ENCODE measurements at places on chromosomes 6 and 20.

- no peak for DNase-seq
Observed at GRCh38 chr6:149079911-149080491, 237.5 kb upstream of the TAB2 start.

GRCh38 chr6:73393278-73393677, 1.4 kb upstream of the DDX43 start:
- no peak for DNase-seq

DNA sequence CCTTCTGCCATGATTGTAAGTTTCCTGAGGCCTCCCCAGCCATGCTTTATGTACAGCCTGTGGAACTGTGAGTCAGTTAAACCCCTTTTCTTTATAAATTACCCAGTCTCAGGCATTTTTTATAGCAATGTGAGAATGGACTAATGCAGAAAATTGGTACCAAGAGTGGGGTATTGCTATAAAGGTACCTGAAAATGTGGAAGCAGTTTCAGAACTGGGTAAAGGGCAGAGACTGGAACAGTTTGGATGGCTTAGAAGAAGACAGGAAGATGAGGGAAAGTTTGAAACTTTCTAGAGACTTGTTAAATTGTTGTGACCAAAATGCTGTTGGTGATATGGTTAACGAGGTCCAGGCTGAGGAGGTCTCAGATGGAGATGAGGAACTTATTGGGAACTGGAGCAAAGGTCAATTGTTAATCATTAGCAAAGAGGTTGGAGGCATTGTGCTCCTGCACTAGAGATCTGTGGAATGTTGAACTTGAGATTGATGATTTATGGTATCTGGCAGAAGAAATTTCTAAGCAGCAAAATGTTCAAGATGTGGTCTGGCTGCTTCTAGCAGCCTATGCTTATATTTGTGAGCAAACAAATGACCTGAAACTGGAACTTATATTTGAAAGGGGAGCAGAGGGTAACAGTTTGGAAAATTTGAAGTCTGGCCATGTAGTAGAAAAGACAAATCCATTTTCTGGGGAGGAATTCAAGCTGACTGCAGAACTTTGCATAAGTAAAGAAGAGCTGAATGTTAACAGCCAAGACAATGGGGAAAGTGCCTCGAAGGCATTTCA, 79.0 kb upstream of the GMDS start:
- DNase-seq = no peak

DNA sequence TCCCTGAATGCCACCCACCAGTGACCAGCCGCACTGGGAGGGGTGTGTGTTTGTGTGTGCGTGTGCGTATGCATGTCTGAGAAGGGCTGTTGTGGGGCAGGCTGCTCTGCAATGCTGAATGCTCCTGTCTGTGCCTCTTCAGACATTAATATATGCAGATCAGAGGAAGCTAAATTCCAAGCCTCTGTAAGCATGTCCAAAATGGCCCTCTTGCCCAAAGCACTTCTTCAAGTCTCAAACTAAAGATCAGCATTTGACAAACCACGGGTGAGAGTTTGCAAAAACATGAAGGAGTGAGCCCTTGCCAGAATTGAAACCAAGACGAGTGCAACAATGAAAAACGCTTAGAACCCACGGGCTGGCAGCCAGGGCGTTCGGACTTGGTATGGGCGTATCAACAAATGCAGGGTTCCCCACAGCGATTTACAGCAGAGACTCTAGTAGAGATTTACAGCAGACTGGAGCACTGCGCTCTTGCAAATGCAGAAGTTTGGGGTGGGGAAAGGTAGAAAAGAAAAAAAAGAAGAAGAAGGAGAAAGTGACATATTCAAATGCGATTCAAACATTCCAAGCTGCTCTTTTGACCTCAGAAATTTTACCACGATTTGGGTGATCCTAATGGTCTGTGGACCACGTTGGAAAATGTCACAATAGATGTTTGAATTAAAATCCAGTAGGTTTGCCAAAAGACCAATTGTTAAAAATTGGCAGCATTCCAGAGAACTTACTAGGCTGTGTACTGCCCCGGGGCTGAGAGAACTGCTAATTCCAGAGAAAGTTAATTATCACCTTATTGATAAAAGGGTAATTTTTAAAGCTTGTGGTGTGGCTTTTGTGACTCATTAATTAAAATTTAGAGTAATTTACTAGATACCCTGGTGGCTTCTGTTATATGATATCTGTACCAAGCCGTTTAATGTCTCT, 3.5 kb downstream of the SCML4 start:
- DNase-seq = no peak

DNA sequence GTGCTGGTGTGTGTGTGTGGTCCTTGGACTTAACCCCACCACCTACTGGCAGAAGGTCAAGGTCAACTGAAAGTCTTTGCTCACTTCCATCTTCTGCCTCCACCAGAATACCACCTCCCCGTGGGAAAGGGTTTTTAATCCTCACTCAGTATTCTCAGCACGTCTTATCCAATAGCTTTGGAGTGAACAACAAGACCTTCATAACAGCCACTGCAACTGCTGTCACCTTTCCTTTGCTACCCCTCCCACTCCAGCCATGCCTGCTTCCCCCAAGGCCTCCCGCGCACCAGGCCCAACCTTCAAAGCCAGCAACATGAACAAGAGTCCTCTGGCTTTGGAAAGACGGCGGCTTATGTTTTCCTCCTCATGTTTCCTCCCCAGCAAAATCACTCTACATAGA, 787 bp upstream of the BTN2A2 start:
- no peak for DNase-seq

DNA sequence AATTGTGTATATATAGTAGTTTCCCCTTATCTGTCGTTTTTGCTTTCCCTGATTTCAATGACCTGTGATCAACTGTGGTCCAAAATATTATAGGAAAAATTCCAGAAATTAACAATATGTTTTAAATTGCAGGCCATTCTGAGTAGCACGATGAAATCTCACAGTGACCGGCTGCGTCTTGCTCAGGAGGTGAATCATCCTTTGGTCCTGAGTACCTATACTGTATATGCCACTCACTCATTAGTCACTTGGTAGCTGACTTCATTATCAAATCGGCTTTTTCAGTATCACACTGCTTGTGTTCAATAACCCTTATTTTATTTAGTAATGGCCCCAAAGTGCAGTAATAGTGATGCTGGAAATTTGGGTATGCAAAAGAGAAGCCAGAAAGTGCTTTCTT, 728.3 kb upstream of the EYS start:
- no peak for DNase-seq

DNA sequence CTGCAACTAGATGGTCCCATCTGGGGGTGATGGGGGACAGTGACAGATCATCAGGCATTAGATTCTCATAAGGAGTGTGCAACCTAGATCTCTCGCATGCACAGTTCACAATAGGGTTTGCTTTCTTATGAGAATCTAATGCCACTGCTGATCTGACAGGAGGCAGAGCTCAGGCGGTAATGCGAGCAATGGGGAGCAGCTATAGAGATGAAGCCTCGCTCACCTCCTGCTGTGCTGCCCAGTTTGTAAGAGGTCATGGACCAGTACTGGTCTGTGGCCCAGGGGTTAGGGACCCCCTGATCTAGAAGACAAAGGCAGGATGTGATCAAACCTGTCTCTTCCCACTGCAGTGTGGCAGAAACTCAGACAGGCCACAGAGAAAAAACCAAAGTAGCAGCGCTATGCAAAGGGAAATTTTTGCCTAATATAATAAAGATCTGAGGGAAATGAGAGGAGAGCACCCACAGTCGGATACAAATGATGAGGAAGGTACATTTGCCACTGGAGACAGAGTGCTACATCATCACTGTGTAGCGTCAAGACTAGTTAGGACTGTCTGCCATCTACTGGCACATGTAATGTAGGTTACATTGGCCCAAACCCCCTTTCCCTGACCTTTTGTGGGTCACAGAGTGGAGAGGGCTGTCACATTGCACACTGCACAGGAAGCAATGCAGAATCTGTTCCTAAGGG, 4.1 kb upstream of the LY86 start:
- DNase-seq = no peak

DNA sequence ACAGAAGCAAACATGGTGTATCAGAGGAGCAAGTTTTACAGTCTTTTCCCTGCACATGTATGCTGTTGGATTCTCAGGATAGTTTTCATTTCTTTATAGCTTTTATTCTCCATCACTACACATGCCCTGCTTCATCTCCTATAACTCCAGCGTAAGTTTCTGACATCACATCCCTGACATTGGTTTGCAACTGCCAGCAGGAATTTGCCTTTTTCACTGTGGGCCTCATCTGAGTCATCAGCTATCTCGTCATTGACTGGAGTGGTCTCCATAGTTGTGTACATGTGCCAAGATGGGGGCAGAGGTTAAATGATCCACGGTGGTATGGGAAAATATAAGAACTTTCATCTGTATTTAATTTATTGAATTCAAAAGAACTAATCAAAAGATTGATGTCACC, 96.7 kb downstream of the SLX4IP start:
- no peak for DNase-seq

GRCh38 chr6:139979021-139979725, 604.7 kb upstream of the CITED2 start:
- DNase-seq = no peak

DNA sequence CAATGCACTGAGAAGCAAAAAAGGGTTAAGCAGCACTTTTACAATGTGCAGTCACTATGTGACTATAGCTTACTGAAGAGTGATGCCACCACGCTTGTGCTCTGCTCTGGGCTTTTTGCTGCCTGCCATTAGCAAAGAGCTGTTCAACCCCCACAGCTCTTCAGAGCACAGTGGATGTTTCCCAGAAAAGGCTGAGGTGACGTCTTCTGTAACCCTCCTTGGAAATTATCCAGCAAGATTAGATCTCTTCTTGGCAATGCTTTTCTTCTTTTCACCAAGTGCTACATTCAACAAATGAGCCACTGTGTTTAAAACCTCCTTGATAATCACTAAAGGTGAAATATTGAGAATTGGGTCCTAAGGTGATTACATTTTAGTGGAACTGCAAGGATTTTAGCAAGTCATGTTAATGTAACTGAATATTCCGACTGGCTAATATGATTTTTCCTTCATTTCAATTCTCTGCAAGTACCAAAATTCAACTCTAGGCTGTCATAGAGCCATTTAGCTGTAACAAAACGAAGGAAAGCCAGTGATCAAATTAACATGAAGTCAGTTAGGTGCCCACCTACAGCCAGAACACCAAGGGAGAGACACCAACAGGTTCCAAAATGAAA, 34.9 kb downstream of the ELOVL5 start:
- no peak for DNase-seq

GRCh38 chr20:33423141-33423834, 20.3 kb downstream of the SNTA1 start:
- peak; percentile 73 for DNase-seq

DNA sequence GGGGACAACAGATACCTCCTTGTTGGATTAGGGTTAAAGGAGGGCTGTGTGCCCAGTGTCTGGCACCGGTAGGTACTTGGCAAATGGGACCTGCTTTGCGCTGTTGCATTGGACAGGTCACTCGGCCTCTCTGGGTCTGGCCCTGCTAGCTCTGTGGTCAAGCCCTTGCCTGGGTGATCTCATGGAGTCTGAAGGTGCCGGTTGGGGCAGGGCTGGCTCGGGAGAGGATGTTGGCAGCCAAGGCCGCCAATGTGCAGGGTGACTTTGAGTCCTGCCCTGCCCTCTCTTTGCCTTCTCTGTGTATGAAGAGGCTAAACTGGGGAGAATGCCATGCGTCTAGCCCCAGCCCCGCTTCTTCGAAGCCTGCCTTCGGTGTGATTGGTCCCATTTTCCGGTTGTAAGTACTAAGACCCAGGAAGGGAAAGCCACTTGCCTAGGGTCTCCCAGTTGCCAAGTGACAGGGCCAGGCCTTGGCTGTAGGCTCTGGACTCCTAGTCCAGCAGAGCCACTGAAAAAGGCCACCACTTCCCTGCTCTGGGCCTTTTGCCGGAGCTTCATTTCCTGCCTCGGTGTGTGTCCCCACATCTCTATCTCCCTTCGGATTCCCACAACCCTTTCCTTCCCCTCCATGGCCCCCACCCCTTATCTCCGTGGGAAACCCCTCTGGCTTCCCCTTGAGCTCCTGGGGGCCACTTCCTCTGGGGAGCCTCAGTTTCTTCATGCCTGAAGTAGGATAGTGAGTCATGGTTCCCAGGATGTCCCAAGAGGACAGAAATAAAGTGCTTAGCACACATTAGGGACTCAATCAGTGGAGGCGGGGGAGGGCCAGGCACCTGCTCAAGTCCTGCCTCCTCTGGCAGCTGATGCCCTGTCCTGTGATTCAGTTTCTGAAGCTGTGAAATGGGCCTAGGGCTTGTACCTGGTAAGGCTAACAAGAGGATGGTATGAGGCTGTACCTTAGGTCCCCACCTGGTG, 3.9 kb downstream of the SRC start:
- DNase-seq = no peak

- no peak for DNase-seq
Observed at GRCh38 chr20:14334306-14334930, 3.0 kb downstream of the FLRT3 start.

DNA sequence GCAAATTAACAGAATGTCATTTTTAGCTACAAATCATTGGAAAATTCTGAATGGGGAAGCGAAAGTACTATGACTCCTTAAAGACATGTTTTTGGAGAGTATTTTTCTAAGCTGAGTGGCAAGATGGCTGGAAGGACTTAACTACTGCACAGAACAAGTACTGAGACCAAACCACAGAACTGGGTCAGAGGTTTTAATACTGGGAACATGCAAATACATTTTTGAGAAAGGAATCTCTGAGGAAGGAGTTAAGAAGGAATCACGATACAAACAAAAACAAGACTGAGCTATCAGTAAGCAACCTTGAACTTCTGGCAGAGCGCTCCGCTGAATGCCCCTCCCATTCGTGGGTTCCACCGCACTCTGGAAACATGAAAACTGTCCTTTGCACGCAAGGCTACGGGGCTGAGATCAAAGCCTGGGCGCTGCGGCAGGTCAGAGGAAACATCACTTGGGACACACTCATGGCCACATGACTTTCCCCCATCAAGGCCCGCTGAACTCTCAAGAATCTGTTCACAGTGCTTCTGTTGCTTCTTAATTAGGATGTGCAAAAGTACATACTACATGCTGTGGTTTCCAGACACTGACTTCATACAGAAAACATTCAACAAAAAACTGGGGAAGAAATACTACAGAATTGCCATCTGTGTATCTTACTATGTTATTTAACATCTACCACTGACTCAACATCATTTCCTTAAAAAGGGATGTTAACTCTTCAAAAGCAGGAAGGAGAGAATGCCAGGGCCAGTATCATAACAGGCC, 27.8 kb downstream of the SLC23A2 start:
- peak; percentile 69 for DNase-seq
